ENCODE measurements at places on chromosomes 5 and 9. TPM values are rescaled to one million over a fixed set of nuclear protein-coding genes. Genes with fewer than 3 reads are reported as not detected.

- no peak for DNase-seq
Observed at GRCh38 chr5:163968651-163969050, 463.2 kb downstream of the MAT2B start.

GRCh38 chr5:35038891-35039290 lies 8.9 kb downstream of the AGXT2 start:
- DNase-seq, result no peak

DNA sequence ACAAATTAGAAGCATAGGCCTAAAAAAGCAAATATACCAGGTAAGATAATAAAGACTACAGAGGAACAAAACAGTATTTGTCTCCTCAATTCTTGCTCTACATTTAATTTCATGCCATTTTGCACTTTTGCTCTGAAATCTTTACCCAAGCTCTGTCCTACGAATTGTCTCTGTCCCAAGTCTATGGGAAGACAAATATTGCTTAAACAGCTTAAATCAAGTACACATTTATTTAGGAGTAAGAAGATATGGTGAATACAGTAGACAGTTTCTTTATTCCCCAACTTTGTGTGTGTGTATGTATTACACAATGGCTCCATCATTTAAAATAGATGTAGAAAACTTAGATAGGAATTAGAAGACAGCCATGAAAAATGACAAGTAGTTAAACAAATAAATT lies 163.5 kb upstream of the POU5F2 start:
- DNase-seq, result no peak

NR2F1-AS1 gene
- 52.7 TPM for polyA plus RNA-seq

PCDHB4 gene
- polyA plus RNA-seq, result 2.0 TPM

RFESD gene
- polyA plus RNA-seq, result 3.5 TPM

- no peak for DNase-seq
Observed at GRCh38 chr5:178074266-178074952, 38.9 kb upstream of the N4BP3 start.

AGXT2 gene
- 74.1 TPM for polyA plus RNA-seq

PCDHGB7 gene
- 17.5 TPM for polyA plus RNA-seq

SPATA31E1 gene
- not detected for polyA plus RNA-seq

CCDC180 gene
- polyA plus RNA-seq, result 35.0 TPM

GRCh38 chr9:83701769-83702168 lies 6.0 kb downstream of the UBQLN1 start:
- no peak for DNase-seq

- no peak for DNase-seq
Observed at GRCh38 chr9:124019771-124020519, 8.4 kb downstream of the LHX2 start.

- DNase-seq, result no peak
Observed at GRCh38 chr9:134373269-134373668, 47.0 kb downstream of the RXRA start.

DNA sequence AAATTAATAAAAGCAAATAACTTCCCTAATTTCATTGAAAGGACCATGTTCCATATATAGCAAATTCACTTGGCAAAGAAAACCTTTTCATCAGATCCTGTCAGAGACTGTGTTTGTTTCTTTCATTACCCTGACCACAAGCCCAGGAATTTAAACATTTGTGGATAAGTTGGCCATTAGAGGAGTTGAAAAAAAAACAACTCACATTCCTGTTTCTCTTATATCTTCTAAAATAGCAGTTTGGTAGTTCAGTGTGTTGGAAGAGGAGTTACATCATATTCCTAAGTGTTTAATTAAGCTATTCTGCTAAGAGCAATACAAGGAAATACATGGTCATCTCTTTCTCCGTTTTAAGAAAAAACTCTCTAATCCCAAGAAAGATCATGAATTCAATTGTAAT lies 505.6 kb downstream of the TLE1 start:
- DNase-seq, result no peak

DNA sequence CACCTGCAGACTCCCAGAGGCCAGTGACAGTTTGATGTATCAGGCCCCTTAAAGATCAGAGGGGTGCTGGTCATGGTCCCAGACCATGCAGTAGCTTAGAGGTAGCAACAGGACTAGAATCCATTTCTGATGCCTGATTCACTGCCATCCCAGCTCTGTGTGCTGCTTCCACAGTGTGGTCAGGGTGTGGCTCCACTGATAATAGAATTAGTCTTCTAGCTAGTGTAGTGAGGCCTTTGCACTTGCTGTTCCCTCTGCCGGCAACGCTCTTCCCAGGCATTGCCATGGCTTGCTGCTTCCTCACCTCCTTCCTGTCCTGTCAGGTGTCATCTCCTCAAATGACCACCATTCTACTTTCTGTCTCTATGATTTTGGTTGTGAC lies 15.8 kb downstream of the PPARGC1B start:
- DNase-seq, result no peak

- DNase-seq, result peak; percentile 34
Observed at GRCh38 chr5:61162832-61163567, 732 bp upstream of the SMIM15 start.

PFN3 gene
- 6.8 TPM for polyA plus RNA-seq

GRCh38 chr5:146426853-146427618 lies 20.1 kb upstream of the TCERG1 start:
- DNase-seq, result peak; percentile 24

GRCh38 chr9:133905493-133905892 lies 86.6 kb downstream of the VAV2 start:
- DNase-seq, result no peak

GRCh38 chr5:134530301-134531077 lies 5.0 kb downstream of the JADE2 start:
- no peak for DNase-seq

GRCh38 chr9:99824378-99825171 lies 2.9 kb downstream of the NR4A3 start:
- DNase-seq, result no peak

GRCh38 chr5:132526290-132526973 lies 16.9 kb downstream of the IL5 start:
- DNase-seq, result peak; percentile 37

- no peak for DNase-seq
Observed at GRCh38 chr9:100759215-100759614, 181.3 kb downstream of the CAVIN4 start.

- DNase-seq, result no peak
Observed at GRCh38 chr9:133910855-133911514, 81.1 kb downstream of the VAV2 start.

GRCh38 chr5:125093776-125094175 lies 347.3 kb upstream of the ZNF608 start:
- no peak for DNase-seq

GRCh38 chr9:90801241-90801972 lies at the start of gene SYK:
Gene SYK (plus strand): TSS chr9:90801819. CDS start chr9:90843899, 42,080 bp downstream.
- DNase-seq, result no peak

SLC6A7 gene
- polyA plus RNA-seq, result 0.06 TPM

- no peak for DNase-seq
Observed at GRCh38 chr5:88666761-88667495, 216.1 kb downstream of the MEF2C start.

GRCh38 chr5:75337366-75338021 lies 474 bp downstream of the HMGCR start:
- DNase-seq, result no peak

DNA sequence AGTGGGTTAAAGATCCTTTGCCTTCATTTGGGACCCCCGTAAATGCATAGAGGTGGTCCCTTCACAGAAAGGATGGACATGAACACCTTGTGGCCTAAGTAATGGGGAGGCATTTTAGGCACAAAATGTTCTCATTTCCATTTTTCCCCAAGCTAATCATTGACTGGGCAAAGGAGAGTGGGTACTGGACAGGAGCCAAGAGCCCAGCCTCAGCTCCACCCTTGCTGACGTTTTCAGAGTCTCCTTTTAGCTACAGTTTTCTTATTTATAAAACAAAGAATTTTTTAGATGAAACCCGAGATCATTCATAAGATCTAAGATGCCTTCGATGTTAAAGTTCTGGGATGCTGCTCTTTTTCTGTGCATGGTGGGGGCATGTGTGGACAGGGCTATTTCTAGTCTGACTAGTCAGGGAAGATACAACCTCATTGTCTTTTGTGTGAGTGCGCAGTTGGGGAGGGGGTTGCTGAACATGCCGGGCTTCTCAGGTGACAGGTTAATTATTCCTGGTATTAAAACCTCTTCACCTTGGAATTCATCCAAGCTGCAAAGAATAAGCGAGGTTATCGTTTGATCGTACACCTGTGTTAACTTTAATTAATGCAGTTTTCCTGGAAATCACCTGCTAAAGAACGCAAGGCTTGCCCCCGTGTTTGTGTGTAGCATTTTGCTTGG lies 48.4 kb downstream of the ADAMTS16 start:
- no peak for DNase-seq

- DNase-seq, result no peak
Observed at GRCh38 chr9:7489036-7489435, 310.5 kb downstream of the DMAC1 start.

LCN1 gene
- polyA plus RNA-seq, result not detected

RAI14 gene
- 95.0 TPM for polyA plus RNA-seq

EPB41L4B gene
- polyA plus RNA-seq, result 13.9 TPM

DNA sequence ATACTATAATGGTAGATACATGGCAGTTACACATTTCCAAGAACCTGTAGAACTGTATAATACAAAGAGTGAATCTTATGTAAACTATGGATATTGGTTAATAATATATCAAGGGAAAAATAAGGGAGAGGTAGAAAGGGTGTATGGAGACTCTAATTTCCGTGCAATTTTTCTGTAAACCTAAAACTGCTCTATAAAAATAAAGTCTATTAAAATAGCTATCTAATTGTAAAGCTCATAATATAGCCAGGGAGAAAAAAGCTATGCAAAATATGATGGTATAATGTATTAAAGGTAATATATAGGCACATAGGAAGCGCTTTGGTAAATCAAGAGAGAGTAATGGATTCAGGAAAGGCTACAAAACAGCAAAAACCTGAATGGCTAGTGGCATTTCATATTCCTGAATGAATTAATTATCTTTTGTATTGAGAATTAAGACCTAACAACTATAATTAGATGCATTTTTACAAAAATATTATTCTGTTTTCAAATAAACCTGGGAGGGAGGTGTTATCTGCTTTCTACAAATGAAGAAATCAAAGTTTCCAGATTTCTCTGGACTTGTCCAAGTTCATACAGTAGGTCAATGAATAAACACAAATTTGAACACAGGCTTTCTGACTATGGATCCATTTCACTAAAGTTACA lies 22.8 kb downstream of the ANXA1 start:
- no peak for DNase-seq

Measured in left renal cortex interstitium (tissue), 4 donors.